RCC 7860 (cell line): ENCODE measurements at places on chromosomes 16 and 17.

DNA sequence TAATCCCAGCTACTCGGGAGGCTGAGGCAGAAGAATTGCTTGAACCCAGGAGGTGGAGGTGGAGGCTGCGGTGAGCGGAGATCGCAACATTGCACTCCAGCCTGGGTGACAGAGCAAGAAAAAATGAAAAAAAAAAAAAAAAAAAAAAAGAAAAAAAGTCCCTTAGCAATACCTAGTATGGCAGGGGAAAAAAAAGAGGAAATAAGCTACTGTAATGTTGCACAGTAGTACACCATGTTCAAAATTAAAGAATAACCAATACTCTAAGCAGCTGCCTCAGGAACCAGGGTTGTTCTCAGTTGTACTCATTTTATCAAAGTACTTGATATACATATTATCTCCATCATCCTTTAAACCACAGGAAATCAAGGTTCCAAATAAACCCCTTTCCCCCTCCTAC is 17.3 kb upstream of the TXNDC11 start:
- no peak for DNase-seq

- no peak for DNase-seq
Measured at GRCh38 chr16:8493972-8494371, 96.3 kb downstream of the TMEM114 start.

DNA sequence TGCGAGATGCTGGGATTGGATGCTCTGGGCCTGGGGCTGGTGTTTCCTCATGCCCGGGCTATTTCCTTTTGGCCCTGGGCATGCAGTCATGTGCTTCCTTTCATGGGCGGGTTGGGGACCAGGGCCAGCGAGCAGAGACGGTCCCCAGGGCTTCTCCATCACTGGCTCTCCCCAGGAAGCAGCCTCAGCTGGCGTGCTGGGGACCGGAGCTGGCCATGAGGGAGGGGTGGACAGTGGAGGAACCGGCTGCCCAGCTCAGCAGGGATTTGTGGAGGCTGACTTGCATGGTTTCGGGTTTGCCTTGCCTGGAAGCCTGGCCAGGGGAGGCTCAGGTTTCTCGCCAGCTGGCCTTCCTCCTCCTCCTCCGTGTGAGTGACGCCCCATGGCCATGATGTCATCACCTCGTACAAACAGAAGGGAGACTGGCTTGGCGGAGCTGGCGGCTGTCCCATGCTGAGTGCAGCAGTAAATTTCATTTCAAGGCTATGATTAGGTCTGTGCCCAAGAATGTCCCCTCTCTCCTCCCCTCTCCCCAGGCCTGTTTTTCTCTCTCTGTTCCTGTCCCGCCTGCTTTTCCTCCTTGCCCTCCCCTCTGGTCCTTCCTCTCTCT is 8.9 kb upstream of the TIMP2 start:
- DNase-seq: peak; percentile 90

DNA sequence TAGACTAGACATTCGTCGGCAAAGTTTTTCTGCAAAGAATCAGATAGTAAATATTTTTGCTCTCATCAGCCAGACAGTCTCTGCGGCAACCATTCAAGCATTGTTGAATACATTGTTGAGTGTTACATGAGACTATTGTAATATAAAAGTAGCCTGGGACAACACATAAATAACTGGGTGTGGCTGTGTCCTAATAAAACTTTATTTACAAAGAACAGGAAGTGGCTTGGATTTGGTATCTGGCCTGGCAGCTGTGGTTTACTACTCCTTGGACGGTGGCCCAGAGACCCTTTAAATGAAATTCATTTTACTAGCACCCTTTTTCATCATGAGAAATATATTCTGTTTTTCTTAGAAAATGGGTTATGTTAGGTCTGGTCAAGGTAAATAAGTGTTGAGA is 297.2 kb downstream of the WWOX start:
- no peak for DNase-seq

GRCh38 chr17:66580184-66580955 is 254.5 kb upstream of the CACNG5 start:
- peak; percentile 13 for DNase-seq

- DNase-seq: no peak
Measured at GRCh38 chr17:8618825-8619224, 11.7 kb downstream of the MYH10 start.

GRCh38 chr17:61389670-61390478 is 9.8 kb upstream of the TBX2 start:
- peak; percentile 11 for DNase-seq

DNA sequence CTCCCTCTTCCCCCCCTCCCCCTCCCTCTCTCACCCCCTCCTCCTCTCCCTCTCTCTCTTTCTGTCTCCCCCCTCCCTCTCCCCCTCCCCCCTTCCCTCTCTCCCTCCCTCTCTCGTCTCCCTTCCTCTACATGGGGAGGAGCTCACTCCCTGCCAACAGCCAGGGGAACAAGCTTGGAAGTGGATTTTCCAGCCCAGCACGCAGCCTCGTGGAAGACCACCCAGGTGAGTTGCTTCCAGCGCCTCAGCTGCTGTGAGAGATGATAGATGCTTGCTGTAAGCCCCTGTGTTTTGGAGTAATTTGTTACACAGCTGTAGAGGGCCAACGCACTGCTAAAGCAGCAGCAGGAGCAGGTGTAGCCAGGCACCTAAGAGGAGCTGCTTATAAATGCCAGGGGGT is 20.8 kb downstream of the ACTG1 start:
- DNase-seq: no peak

GRCh38 chr17:82860606-82861392 is 21.0 kb upstream of the ZNF750 start:
- DNase-seq: no peak

DNA sequence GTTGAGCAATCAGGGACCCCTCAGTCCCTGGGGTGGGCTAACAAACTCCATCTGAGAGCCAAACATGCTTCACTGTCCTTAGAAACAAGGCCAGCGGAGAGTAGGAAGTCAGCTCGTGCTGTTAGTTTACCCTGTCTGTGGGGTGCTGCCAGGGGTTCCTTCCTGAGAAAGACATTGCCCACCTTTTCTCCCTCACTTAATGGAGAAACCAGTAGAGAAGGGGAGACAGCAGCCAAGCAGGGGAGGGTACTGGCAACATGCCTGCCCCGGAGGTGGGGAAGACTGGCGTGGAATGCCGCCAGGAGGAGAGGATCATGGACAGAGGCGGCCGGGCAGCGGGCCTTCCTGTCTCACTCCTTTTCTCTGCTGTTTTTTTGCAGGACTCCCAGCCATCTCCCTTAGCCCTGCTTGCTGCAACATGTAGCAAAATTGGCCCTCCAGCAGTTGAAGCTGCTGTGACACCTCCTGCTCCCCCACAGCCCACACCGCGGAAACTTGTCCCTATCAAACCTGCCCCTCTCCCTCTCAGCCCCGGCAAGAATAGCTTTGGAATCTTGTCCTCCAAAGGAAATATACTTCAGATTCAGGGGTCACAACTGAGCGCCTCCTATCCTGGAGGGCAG is 19.9 kb downstream of the SP2 start:
- no peak for DNase-seq

- DNase-seq: no peak
Measured at GRCh38 chr17:77231076-77231871, 90.5 kb downstream of the SEC14L1 start.
